ENCODE measurements at places on chromosomes 11 and 22.
A peak's percentile ranks its signal among the peaks of the same experiment; 100 is the strongest.

DNA sequence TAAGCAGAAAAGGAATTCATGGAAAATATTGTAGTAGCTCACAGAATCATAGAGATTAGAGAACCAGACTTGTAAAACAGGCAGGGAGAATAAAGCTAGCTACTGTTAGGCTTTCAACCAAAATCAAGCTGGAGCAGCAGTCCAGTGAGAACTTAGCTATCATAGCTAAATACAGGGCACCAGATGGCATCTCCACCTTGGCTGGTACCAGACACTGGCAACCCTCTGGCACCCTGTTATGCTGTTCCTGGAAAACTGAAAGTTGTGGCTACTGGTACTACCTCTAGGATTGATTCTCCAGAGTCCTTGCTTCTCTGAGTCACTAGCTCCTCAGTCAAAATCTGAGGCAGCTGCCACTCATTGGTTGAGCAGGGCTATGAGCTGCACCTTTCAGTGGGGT is 6.0 kb upstream of the DRD2 start:
- DNase-seq = no peak

- peak; percentile 82 for DNase-seq
These were observed 24.2 kb downstream of the TSKU start for GRCh38 chr11:76807206-76807875.

- no peak for DNase-seq
These were observed 1.0 kb upstream of the CHRM1 start for GRCh38 chr11:62922189-62922589.

DNA sequence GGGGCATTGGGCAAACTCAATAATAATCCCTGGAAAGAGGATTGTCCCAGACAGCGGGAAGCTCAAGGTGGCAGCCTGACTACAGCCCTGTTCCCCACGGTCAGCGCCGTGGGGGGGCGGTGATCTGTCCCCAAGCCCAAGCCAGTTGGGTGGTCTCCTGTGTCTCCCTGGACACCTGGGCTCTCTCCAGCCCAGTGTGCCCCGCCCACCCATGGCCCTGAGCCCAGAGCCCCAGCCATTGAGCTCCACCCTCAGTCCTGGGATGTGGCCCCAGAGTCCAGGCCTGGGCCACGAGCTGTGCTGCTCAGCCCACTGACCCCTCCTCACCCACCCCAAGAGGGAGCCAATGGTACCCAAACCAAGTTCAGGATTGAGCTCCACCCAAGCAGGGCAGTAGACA is 27.9 kb upstream of the PDE2A start:
- DNase-seq = no peak

DNA sequence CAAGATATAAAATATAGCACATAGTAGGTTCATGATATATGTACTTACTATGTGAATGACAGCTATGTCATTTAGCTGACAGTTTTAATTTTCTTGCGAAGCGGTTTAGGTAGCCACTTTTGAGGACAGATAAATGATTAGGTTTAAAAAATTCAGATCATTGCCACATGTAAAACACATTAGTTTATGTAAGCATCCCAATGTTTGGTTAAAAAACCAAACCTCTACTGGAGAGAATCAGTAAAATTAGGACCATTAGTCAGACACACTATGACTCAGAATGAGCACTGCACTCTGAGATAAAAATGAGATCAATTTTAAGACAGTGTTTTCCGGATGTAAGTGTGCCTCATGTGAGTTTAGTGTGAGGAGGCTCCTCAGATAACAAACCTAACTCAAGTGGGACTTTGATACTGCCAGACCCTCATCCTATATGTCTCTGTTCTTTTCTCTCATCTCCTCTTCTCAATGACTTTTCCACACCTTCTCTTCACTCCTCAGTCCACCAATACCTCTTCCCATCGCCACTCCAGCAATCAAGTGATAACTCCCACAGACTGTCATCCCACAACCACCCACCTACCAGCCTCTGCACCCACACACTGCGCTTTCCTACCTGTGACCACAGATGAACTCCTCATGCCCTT is 6.8 kb upstream of the OR2AT4 start:
- DNase-seq = peak; percentile 54

GRCh38 chr11:86251345-86251744 is 6.8 kb downstream of the EED start:
- DNase-seq = no peak

Measured in fibroblast of skin of scalp (primary cell).